ENCODE measurements at places on chromosomes 1 and 21.
A peak's percentile ranks its signal among the peaks of the same experiment; 100 is the strongest.

GRCh38 chr1:227808566-227808965 lies 6.9 kb upstream of the PRSS38 start:
- DNase-seq: no peak

GRCh38 chr1:161182214-161182613 lies 4.9 kb upstream of the B4GALT3 start:
- peak; percentile 57 for DNase-seq

- peak; percentile 16 for DNase-seq
These were observed 23.0 kb downstream of the ACTA1 start for GRCh38 chr1:229410692-229411433.

DNA sequence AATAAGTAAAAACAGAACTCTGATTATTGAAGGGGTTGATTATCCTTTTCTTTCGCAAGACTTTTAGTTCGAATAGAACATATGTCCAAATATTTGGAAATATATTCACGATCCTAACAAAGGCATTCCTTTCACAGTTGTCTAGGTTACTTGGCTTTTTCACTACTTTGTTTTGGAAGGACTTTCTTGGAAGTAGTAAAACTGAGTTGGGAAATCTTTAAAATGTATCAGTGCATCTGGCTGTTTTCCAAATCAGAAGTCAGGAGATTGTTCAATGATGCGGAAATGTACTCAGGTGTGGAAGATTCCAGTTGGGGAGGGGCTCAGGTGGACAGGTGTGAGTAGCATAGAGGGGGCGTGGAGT lies 67.1 kb downstream of the SH3BGR start:
- DNase-seq: no peak

DNA sequence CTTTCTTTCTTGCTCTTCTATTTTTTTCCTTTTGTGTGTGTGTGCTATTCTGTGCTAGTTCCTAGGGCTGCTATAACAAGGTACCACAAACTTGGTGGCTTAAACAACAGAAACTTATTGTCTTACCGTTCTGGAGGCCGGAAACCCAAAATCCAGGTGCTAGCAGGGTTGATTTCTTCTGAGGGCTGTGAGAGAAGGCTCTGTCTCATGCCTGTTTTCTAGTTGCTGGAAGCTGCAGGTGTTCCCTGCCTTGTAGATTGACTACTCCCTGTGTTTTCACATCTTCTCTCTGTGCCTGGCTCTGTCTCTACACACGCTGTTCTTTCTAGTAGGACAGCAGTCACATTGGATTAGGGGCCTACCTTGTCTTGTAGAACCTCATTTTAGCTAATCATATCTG lies 150.9 kb upstream of the DSCAM start:
- DNase-seq: no peak

All from choroid plexus epithelial cell (primary cell).